Effector memory CD4-positive, alpha-beta T cell (primary cell): ENCODE measurements at places on chromosomes 12 and 14.
A peak's percentile ranks its signal among the peaks of the same experiment; 100 is the strongest.

DNA sequence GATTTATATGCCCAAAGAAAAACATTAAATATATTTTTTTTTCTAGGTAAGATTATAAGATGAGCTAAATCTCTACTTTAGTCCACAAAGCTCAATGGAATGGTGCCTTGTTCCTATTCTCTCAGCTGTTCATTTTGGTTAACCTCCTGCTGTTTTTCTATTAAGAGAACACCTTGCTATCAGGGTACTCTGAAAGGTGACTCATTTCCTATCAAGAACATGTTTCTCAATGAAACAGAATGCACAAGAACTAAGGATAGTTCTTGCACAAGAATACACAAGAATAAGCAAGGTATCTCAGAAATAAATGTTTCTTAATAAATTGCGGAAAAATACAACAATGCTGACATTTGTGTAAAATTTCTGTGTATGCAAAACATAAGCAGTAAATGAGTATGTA, 14.1 kb downstream of the ABCD2 start:
- DNase-seq, result no peak

DNA sequence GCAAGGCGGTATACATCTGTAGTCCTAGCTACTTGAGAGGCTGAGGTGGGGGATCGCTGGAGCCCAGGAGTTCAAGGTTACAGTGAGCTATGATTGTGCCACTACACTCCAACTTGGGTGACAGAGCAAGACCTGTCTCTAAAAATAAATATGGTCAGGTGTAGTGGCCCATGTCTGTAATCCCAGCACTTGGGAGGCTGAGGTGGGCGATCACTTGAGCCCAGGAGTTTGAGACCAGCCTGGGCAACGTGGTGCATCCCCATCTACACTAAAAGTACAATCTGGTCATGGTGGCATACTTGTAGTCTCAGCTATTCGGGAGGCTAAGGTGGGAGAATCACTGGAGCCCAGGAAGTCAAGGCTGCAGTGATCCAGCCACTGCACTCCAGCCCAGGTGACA, 40.6 kb downstream of the HECTD1 start:
- no peak for DNase-seq

DNA sequence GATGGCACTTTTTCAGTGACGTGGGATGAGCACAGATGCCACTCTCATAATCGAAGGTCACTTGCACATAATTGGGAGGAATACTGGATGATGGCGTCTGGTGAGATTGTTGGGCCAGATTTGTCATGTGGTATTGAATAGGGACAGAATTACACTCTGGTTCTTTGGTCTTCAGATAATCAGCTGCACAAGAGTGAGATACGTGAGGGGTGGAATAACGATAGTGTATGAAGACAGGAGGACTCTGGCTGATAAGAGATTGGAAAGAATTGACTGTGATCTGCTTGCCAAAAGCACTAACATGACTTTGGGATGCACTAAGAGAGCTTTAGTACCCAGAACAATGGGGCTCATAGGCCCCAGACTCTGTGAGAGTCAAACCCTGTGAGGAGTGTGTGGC, 7.0 kb upstream of the RABGGTA start:
- no peak for DNase-seq

GRCh38 chr12:92141591-92142121, 4.0 kb downstream of the BTG1 start:
- DNase-seq, result no peak

GRCh38 chr14:81066672-81067071, 111.3 kb downstream of the TSHR start:
- no peak for DNase-seq

- DNase-seq, result no peak
Measured at GRCh38 chr12:53313996-53314395, 7.4 kb downstream of the AAAS start.

DNA sequence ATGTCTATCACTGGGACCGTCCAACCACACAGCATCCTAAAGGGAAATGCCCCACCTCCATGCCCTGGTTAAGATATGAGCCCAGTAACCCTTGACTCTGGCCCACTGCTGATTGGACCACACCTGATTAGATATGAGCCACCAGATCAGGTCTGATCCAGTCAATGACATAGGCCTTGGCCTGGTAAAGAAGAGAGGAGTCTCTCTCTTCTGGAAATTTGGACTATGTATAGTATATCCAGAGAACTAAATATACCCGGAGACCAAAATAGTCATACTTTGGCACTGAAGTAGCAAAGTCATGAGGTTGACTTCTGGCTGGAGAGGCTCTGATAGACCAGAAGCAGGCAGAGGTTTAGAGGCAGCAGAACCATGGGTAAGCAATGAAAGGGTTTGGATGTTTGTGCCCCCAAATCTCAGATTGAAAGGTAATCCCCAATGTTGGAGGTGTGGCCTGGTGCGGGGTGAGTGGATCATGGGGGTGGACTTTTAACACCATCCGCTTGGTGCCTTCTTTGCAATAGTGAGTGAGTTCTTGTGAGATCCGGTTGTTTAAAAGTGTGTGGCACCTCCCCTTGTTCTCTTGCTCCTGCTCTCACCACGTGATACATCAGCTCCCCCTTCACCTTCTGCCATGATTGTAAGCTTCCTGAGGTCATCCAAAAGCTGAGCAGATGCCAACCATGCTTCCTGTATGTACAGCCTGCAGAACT, 68.4 kb downstream of the HSPB8 start:
- DNase-seq, result no peak

GRCh38 chr12:24649634-24650033, 299.3 kb downstream of the BCAT1 start:
- no peak for DNase-seq

- DNase-seq, result no peak
Measured at GRCh38 chr12:6273541-6274230, 36.8 kb upstream of the PLEKHG6 start.

DNA sequence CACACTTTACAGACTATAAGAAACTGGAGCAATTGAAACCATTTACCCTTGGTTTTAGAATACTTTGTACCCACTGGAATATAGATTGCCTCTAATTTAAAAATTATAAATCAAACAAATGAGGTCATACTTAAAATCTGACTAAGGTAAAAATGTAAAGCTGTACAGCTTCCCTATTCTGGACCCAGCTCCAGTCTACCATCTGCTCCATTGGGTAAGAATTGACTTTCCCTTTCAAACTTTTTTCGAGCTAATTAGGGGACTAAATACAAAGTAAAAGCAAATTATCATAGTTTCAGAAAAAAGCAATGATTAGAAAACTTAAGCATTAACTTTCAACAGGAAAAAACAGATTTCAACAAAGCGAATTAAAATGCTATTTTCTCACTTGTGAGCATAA, 4.3 kb downstream of the KRR1 start:
- no peak for DNase-seq

- no peak for DNase-seq
Measured at GRCh38 chr12:30973175-30973574, 46.6 kb downstream of the TSPAN11 start.

- no peak for DNase-seq
Measured at GRCh38 chr12:95424271-95424994, 49.5 kb upstream of the METAP2 start.

DNA sequence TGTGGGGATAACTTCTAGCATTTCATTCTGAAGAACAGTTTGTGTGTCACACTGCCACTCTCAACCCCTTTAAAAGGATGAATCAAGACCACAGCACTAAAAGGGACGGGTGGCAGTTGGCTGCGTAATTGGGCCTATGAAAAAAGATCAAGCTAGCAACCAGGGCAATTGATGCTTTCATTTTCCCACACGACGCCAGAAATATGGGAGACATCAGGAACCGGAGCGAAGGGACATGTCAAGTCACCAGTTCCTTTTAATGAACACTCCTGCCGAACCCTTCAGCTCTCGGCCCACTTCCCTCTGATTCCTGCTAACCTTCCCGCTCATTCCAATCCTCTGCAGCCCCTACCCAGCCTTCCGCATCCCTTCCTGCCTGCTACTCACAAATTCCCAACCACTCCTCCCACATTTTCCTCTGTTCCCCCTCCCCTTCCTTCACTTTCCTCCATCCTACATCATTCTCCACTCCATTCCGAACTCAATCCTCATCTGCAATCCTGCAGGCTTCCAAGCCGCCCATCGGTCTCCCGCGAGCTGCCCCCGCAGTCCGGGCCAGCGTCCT, 753 bp downstream of the CSRNP2 start:
- no peak for DNase-seq

GRCh38 chr14:58994130-58994529, 194.3 kb upstream of the DAAM1 start:
- no peak for DNase-seq

DNA sequence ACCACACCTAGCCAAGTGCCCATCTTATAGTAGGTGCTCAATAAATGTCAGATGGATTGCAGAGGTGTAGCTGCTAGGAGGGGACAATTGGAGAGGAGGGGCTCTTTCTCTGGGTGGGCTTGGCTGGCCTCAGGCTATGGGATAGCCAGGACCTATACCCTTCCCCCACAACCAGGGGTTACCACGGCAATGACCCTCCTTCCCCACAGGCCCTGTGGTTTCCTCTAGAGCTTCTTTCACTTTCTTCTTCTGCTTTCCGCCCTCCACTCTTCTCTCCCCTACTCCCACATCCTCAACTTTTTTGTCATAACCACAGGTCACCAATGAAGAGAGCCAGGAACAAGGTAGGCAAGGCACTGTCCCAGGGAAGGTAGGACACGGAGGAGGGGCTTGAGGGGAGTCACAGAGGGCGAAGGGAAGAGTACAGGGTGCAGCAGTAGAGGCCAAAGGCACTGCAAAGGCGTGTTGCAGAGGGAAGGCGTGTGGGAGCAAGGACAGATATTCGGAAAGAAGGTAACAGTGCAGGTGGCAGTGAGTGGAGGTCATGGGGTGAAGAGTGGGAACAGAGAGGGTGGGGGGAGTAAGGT, 1.9 kb upstream of the ITGB7 start:
- DNase-seq, result no peak

- DNase-seq, result no peak
Measured at GRCh38 chr14:89485264-89485663, 68.2 kb upstream of the FOXN3 start.

DNA sequence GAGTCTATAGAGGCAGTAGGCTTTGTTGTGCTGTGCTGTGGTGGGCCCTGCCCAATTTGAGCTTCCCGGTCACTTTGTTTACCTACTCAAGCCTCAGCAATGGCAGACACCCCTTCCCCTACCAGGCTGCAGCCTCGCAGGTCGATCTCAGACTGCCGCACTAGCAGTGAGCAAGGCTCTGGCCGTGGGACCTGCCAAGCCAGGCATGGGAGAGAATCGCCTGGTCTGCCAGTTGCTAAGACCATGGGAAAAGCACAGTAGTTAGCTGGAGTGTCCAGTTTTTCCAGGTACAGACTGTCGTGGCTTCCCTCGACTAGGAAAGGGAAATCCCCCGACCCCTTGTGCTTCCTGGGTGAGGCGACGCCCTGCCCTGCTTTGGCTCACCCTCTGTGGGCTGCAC, 26.3 kb downstream of the ANO6 start:
- DNase-seq, result no peak

GRCh38 chr14:36022765-36023410, 153.6 kb downstream of the PTCSC3 start:
- no peak for DNase-seq

DNA sequence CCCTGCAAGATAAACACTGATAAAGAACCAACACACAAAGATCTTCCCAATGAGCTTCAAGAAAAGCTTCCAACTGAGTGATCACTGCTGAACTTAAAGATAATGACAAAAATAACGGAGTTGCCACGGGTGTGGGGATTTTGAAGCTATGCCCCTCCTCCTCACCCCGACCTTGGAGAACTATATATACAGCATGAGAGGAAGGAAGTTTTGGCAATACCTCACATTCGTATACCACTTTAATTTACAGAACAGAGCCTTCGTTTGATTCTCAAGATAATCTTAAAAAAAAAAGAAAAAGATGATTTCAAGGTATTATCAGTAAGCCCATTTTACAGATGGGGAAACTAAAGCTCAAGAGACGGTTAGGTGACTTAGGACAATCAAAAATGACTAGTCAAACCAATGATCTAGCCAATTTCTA, 715 bp downstream of the NEK9 start:
- no peak for DNase-seq

DNA sequence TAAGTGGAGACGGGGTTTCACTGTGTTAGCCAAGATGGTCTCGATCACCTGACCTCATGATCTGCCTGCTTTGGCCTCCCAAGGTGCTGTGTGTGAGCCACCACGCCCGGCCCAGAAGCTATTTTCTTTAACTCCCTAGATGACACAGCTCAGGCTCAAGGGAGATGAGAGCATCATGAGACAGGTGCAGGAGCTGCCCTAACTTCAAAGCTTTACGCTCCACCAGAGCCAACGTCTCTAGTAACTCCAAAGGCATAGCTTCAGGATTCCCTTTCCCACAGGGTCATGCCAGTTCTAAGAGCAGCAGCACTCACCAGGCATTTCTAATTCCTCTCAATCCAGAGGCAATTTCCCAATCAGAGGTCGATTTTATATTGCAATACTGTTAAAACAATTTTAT, 21.0 kb downstream of the NDUFA12 start:
- DNase-seq, result no peak

DNA sequence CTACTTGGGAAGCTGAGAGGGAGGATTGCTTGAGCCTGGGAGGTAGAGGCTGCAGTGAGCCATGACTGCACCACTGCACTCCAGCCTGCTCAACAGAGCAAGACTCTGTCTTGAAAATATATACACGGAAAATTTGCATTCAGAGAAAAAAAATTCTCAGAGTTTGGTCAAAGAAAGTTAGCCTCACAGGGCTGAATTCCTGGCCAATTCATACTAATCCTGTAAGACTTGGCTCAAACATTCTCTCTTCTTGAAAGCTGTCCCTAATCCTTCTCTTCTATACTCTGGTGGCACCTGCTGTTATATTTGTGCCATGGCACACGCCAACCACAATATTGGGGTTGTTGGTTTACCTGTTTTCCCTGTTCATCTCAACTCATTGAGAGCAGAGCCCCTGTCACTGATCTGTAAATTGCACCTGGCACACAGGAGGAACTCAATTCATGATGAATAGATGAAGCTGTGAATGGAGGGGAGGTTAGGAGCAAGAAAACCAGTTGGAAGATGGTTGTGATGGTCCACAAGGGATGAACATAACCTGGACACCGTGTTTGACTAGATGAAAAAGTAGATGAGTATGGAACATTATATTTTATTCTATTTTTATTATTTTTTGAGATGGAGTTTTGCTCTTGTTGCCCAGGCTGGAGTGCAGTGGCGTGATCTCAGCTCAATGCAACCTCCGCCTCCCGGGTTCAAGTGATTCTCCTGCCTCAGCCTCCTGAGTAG, 36.8 kb upstream of the SPTSSA start:
- no peak for DNase-seq

- no peak for DNase-seq
Measured at GRCh38 chr12:65266408-65266807, 12.1 kb upstream of the MSRB3 start.

- no peak for DNase-seq
Measured at GRCh38 chr14:101181446-101182313, 278.2 kb upstream of the RTL1 start.

- no peak for DNase-seq
Measured at GRCh38 chr14:55301437-55302121, 30.4 kb downstream of the FBXO34 start.

DNA sequence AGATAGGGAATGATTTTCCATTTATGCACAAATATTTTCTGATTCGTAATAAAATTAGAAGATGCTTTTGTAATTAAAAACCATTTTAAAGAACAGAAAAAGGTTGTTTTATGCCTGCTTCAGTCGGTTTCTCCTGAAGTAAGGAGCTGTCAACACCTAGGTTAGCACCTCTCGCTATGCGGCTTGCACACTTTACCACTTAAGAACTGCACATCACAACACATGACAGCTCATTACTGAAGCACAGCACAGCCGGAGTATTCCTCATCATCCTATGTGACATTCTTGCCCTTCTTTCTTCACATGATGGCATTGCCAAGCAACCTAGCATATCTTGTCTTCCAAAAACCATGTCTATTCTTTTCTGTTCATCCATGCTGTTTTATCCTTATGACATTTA, 5.4 kb upstream of the WIF1 start:
- DNase-seq, result no peak

GRCh38 chr14:24710403-24711112, 76.6 kb upstream of the GZMB start:
- DNase-seq, result peak; percentile 20
